ENCODE measurements at places on chromosomes 1 and 21.

- DNase-seq: no peak
Observed at GRCh38 chr1:223177681-223178080, 34.6 kb upstream of the TLR5 start.

- DNase-seq: no peak
Observed at GRCh38 chr1:204125759-204126351, 26.0 kb downstream of the ETNK2 start.

GRCh38 chr1:94351481-94351880 is 66.7 kb upstream of the ABCD3 start:
- no peak for DNase-seq

GRCh38 chr21:38619992-38620479 is 121.8 kb upstream of the ERG start:
- DNase-seq: no peak

DNA sequence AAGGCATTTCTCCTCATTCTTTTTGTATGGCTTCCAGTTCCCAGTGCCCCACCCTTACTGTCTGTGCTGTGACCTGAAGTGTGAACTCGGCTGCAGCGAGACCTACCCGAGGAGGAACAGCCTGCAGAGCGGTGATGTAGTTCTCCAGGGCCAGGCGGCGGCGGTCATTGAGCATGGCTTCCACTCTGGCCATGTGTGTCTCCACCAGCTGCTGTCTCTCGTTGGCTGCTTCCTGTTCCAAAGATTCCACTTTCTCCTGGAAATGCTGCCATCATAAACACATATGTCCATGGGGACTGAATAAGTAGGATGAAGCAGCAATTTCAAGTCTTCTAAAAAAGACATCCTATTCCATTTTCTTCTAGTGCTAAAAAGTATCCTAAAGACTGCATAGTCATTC is 195.6 kb downstream of the APP start:
- no peak for DNase-seq

DNA sequence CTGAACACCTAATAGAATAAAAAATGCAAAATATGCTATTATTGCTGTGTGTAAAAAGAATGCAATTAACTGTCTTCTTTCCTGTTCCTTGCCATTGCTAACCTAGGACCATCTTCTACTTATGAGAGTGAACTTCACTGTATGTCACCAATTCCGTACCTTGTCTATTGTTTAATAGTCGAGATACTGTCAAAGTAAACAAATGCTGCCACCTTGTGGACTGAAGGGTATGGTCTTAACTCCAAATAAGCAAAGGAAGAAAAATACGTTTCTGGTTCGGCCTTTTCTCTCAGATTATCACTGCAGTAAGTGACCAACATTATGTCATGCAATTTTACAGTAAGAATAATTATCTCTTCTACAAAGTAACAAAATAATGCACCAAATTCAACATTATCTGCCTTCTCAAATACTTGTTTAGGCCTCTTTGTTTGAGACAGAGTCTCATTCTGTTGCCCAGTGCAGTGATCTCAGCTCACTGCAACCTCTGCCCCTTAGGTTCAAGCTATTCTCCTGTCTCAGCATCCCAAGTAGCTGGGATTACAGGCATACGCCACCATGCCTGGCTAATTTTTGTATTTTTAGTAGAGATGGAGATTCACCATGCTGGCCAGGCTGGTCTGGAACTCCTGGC is 133.4 kb downstream of the COP1 start:
- peak; percentile 54 for DNase-seq

- no peak for DNase-seq
Observed at GRCh38 chr1:226674892-226675714, 64.0 kb downstream of the ITPKB start.

DNA sequence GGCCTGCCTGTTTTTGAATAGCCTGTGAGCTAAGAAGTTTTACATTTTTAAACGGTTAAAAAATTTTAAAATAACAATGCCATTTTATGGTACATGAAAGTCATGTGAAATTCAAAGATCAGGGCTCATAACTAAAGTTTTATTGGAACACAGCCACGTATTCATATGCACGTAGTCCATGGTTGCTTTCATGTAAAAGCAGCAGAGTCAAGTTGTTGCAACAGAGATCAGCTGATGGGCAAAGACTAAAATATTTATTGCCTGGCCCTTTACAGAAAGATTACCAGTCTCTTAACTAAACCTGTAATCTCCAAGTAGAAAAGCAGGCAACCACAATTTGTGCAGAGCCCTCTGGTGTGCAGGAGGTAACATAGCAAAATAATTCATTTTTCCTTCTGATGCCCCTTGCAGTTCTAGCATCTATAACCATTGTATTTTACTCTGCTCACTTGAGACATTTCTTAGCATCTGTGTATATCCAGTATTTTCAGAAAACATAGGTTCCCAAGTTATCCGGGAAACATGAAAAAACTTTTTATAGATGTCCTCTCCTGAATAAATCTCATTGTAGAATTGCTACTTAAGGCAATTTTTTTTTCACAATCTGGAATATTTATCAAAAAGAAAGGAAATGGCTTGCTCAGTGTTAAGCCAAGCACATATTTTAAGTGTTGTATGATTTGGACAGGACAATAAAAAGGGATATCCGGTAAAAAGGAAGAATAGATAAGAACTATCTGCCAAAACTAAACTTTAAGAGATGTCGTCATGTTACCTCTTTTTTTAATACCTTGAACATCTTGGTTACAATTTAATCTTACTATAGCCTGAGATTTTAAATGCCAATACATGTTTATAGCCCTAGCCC is 430.8 kb downstream of the PLPP3 start:
- DNase-seq: no peak

- no peak for DNase-seq
Observed at GRCh38 chr1:156513185-156513584, 12.6 kb upstream of the MEF2D start.

DNA sequence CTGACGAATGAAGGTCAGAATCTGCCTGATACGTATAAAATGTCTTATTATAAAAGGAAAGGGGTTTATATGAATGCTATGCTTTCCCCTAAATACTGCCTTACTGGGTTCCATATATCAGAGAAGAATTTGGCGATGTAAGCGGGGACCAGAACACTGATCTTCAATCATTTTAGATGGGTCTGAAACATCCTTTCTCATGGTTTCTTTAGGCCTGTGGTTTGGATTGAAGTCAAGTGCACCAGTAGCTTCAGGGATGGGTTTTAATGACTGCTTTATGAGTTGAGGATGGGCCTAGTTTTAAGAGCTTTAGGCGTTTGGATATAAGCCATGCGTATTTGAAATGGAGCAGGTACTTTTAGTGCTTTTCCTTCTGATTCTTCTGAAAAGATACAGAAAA is 6.9 kb downstream of the FMN2 start:
- DNase-seq: no peak

GRCh38 chr1:64268653-64269557 is 65.5 kb downstream of the UBE2U start:
- DNase-seq: peak; percentile 80

DNA sequence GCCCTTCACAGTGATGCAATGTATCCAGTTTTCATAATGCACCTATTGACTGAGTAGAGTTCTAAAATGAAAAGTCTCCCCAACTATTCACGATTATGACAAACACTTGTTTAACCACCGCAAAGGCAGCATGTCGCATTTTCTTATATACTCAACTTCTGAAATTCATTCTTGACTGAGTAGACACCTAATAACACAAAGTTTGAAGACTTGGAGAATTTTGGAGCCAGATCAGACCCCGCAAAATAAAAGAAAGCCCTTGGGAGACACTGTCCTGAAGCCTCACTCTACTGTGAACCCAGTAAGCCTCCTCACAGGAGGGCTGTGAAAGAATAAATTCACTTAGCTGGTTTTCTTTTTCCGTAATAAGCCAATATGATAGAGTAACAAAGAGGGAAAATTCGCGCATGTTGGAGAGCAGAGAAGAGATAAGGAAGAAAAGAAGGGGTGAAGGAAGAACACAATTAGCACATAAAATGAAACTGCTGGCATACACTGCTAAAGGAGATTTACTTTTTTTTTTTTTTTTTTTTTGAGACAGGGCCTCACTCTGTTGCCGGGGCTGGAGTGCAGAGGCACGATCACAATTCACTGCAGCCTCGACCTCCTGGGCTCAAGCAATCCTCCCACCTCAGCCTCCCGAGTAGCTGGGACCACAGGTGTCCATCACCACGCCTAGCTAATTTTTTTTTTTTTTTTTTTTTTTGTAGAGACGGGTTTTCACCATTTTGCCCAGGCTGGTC is 492 bp upstream of the COLGALT2 start:
- no peak for DNase-seq

GRCh38 chr1:3380469-3380868 is 74.0 kb upstream of the ARHGEF16 start:
- DNase-seq: no peak

- no peak for DNase-seq
Observed at GRCh38 chr1:226619031-226619430, 70.5 kb downstream of the STUM start.

GRCh38 chr1:1965546-1965945 is 38.0 kb downstream of the CFAP74 start:
- DNase-seq: no peak

DNA sequence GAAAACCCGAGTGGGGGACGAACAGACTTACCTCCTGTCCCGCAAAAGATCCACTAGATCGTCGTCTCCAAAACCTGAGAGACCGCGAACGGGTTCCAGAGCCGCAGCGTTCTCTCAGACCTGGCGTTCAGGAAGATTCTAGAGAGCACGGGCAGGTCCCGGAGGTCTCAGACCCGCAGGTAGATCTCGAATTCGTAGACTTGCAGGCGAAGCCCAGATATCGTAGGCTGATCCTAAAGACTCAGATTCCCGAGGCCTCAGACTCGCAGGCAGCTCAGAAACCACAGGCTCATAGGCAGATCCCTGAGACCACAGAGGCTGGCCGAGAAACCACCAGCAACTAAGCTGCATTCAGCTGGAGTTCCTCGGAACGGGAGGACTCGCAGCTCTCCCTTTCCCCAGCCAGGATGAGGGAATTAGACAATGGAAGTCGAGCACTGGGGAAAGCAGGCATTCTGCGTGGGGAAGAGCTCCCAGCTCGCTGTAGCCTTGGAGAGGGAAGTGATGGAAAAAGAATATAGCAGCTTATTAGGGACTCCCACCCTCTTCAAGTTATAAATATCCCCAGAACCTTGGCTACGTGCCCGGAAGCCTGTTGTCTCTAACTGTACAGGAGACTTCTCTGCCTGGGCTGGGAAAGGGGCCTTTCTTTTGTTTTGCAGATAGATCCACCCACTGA is at the start of gene ZNF436:
Gene ZNF436 (minus strand): TSS at position 502 of the 679 bp plus-strand sequence. CDS start 1,831 bp downstream, outside the sequence.
- DNase-seq: no peak

GRCh38 chr1:205357567-205357966 is 845 bp upstream of the KLHDC8A start:
- DNase-seq: no peak

GRCh38 chr1:116147114-116147510 is 35.9 kb downstream of the MAB21L3 start:
- no peak for DNase-seq

DNA sequence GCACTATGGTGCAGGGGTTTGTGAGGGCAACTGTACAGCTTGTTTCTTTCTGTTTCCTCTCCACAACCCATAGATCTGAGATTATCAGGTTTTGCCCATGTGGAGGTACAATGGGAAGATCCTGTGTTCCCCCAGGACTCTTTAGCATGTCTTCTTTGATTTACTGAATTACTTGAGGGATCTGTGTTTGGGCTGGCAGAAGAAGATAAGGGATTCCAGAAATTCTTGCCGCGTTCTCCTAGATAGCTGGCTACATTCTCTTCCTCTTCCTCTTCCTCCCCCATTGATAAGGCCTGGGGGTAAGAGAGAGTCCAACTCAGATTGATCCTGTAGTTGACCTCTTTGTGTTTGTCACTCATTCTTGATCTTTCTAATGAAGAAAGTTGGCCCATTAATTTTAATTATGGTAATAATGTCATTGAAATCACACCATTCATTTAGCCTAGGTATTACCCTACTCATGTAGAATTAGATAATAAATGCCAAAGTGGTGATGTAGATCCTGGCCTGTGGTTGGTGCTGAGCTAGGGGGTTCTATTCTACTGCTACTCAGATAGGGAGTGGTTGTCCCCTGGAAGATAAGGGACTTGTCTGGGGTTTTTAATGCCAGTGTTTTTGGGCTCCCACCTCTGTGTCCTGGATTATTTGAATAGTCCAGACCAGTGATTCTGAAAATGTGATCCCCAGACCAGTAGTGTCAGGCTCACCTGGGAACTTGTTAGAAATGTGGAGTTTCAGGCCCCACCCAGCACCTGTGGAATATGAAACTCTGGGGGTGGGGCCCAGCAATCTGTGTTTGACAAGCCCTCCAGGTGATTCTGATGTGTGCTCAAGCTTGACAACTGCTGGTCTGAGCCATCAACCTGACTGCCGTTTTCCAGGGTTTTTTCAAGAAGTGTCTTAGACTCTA is 122.2 kb downstream of the NOS1AP start:
- no peak for DNase-seq

GRCh38 chr1:235998812-235999211 is 66.1 kb downstream of the NID1 start:
- DNase-seq: no peak

DNA sequence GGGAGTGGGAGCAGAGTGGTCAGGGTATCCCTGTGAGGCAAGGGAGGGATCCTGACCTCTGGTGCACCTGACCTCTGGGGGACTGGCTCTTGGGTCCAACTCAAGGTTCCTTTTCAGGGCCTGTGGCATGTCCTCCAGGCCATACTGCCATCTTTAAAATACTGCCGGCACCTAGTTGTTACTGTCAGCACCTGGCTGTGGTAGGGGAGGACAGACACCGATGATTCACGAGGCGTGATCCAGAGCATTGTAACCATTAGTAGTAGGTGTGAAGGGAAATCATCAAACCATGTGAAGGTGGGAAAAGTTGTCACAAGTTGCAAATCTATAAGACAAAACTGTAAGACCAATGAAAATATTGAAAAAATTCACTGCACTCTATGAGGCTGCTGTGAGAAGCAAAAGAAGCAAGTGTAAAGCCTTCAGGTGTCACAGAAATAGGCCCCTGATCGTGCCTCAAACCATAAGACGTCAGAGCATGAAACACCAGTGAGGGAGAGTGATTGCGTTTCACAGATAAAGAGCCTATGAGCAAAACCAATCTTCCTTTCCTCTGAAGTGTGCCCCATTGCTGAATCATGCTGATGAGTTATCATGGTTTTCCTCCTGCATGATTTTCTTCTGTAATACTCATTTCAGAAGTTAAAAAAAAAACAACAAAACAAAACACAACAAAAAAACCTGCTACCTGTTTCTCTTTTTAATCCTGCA is 55.3 kb downstream of the CDC7 start:
- DNase-seq: no peak

DNA sequence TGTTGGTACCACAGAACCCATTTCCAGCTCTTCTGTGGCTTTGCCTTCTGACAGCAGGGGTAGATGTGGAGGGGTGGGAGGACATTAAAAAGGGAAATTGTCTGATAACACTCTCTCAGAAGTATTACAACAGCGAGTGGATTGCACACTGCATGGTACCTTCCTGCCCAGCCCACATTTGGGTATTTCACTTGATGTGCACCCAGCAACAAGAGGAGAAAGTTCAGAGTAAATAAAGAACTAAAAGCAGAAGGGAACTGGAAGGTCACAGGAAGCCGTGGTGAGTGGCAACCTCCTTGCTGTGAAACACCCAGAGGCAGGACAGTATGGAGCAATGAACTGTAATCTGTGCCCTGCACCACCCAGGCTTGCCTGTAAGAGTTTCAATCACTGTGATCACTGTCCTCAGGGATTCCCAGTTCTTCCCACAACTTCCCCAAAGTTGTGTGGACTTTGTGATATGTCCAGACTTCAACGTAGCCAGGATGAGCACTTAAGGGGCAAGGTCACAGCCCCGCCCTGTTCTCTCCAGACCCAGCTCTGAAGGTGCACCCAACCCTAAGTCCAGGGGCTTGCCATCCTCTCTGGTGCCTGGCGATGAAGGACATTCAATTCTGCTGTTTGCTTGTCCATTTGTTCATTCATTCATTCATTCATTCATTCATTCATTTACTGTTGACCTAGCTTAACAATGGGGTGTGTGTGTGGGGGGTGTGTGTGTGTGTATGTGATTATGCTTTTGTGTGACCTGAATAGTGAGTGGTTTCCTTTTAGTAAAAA is 18.7 kb upstream of the F5 start:
- DNase-seq: no peak

Measured in neural crest cell (in vitro differentiated cells).